ENCODE measurements at places on chromosomes 7 and 10. TPM values are rescaled to one million over a fixed set of nuclear protein-coding genes. Genes with fewer than 3 reads are reported as not detected.

DNA sequence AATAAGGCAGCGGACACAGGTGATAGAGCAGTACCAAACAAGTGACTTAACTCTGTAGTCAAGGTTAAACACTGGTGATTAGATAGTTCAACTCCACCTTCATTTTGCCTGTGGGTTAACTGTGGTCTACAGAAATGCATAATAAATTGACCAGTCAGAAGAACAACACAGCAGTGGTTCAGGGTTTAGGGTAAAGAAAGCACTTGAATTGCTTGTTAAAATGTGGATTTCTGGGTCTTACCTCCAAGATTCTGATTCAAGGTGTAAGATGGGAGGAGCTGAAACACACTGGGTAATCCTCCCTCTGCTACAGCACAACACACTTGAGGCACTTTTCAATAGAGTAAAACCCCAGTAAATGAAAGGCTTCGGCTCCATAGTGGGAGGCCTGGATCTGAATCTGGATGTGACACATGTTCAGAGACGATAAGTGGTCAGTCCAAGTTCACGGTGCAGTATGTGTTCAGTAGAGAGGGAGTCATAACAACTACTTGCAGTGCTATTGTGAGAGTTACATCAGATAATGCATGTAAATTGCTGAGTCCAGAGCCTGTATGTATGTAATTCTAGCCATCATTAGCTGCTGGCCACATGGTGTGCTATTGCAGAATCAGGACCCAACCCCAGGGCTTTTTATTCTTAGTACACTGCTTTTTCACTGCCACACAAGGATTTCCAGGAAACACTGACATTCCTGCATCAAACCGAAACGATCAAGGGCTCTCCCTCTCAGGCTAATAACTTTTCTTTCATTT lies 141.7 kb downstream of the SORCS1 start:
- no peak overlapping the region for H3K27ac ChIP-seq
- DNase-seq = no peak

GRCh38 chr10:107264742-107265141 lies 100.2 kb upstream of the SORCS1 start:
- no peak overlapping the region for H3K4me3 ChIP-seq
- H3K36me3 ChIP-seq = no peaks in the 10 kb centered on the region
- H3K4me1 ChIP-seq = no peaks in the 10 kb centered on the region

PLEKHS1 gene
- polyA plus RNA-seq = 0.08 TPM

GRCh38 chr10:35447693-35448407 lies 111.5 kb downstream of the CCNY start:
- no peak overlapping the region for H3K4me3 ChIP-seq
- H3K4me1 ChIP-seq = peaks cover 30% of the 10 kb centered on the region
- no peak overlapping the region for H3K27ac ChIP-seq
- H3K36me3 ChIP-seq = no peaks in the 10 kb centered on the region
- no peak for DNase-seq

RGR gene
- polyA plus RNA-seq = 7.3 TPM

- H3K4me1 ChIP-seq = no peaks in the 10 kb centered on the region
- DNase-seq = no peak
- H3K27me3 ChIP-seq = no peaks in the 10 kb centered on the region
- no peaks in the 10 kb centered on the region for H3K36me3 ChIP-seq
Measured at GRCh38 chr10:52679117-52679516, 93.5 kb downstream of the MBL2 start.

- no peak overlapping the region for H3K4me3 ChIP-seq
- no peaks in the 10 kb centered on the region for H3K4me1 ChIP-seq
- no peak overlapping the region for H3K27ac ChIP-seq
- H3K36me3 ChIP-seq = peaks cover 4% of the 10 kb centered on the region
- H3K27me3 ChIP-seq = no peaks in the 10 kb centered on the region
- DNase-seq = no peak
Measured at GRCh38 chr10:89590326-89590725, 54.7 kb downstream of the PANK1 start.

TUBB8 gene
- 0.43 TPM for polyA plus RNA-seq

- no peak overlapping the region for H3K4me3 ChIP-seq
- DNase-seq = no peak
- H3K27ac ChIP-seq = no peak overlapping the region
- no peaks in the 10 kb centered on the region for H3K27me3 ChIP-seq
Measured at GRCh38 chr7:15749631-15750030, 63.1 kb upstream of the MEOX2 start.

- DNase-seq = no peak
- H3K36me3 ChIP-seq = no peaks in the 10 kb centered on the region
- H3K27ac ChIP-seq = no peak overlapping the region
- H3K4me1 ChIP-seq = peaks cover 38% of the 10 kb centered on the region
- H3K4me3 ChIP-seq = no peak overlapping the region
Measured at GRCh38 chr10:86180861-86181260, 185.7 kb downstream of the GRID1 start.

DNA sequence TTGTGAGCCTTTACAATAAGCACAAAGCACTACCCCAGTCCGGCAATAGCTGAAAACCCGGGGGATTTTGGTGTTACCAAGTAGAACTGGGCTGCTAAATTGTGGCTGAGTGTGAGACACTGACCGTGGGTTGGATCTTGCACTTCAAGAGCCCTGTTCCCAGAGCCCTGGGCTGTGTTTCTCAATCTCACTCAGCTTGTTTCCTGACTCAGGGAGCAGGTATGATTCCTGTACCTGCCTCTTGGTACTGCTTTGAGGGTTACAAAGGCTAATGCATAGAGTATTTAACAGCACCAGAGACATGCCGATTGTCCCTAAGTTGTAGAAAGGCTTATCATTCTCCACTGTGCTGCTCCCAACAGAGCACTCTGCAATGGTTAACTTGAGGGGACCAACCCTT lies 134.6 kb downstream of the TEX36 start:
- H3K27ac ChIP-seq = no peak overlapping the region
- no peaks in the 10 kb centered on the region for H3K27me3 ChIP-seq
- H3K4me3 ChIP-seq = no peak overlapping the region
- DNase-seq = no peak
- H3K36me3 ChIP-seq = no peaks in the 10 kb centered on the region

FAM25A gene
- polyA plus RNA-seq = not detected

RADIL gene
- polyA plus RNA-seq = 18.9 TPM

GRCh38 chr7:38248069-38248567 lies 25.3 kb downstream of the TARP start:
- H3K27ac ChIP-seq = no peak overlapping the region
- no peak for DNase-seq
- no peaks in the 10 kb centered on the region for H3K4me1 ChIP-seq
- H3K4me3 ChIP-seq = no peak overlapping the region

- peaks cover 38% of the 10 kb centered on the region for H3K36me3 ChIP-seq
- no peaks in the 10 kb centered on the region for H3K27me3 ChIP-seq
- no peak overlapping the region for H3K27ac ChIP-seq
- no peak for DNase-seq
- H3K4me3 ChIP-seq = no peak overlapping the region
Measured at GRCh38 chr10:69404786-69405185, 11.9 kb downstream of the TACR2 start.

ACSM6 gene
- 0.14 TPM for polyA plus RNA-seq

DNA sequence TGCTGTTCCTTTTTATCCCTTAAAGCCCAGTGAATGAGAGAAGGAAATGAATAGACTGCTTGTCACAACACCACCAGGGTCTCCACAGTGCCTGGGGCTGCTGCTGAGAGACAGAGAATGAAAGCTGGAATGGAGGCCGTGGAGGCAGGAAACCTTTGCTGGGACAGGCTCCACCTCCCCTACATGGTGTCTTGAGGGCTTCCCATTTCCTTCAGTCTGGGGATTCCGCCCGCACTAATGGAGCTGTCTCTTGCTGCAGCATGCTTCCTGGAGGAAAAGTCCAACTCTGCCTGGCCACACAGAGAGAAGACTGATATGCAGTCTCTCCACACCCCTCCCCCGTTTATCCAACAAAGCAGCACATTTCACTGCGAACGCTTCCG lies 54.5 kb downstream of the LRRC4 start:
- H3K4me3 ChIP-seq = no peak overlapping the region
- no peaks in the 10 kb centered on the region for H3K27me3 ChIP-seq
- H3K4me1 ChIP-seq = peaks cover 37% of the 10 kb centered on the region

DNA sequence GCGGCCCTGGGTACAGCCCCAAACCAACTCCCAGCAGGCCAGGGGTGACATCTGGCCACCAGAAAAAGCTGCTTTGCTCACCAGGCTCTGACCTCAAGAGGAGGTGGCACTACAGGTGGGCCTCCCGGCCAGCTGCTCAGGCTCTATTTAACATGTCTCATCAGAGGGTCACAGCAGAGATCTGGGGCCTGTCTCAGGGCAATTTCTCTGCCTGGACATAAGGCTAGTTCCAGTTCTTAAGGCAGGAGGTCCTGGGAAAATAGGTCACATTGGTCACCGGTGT lies 88.6 kb downstream of the GFRA1 start:
- H3K27ac ChIP-seq = no peak overlapping the region
- DNase-seq = no peak
- no peak overlapping the region for H3K4me3 ChIP-seq
- no peaks in the 10 kb centered on the region for H3K36me3 ChIP-seq
- H3K4me1 ChIP-seq = peaks cover 17% of the 10 kb centered on the region
- H3K27me3 ChIP-seq = no peaks in the 10 kb centered on the region

GRCh38 chr10:16116404-16117304 lies 256.3 kb upstream of the MINDY3 start:
- no peak for DNase-seq
- no peaks in the 10 kb centered on the region for H3K27me3 ChIP-seq
- no peaks in the 10 kb centered on the region for H3K36me3 ChIP-seq
- H3K27ac ChIP-seq = no peak overlapping the region
- H3K4me3 ChIP-seq = no peak overlapping the region

GRCh38 chr7:134307320-134307719 lies 9.4 kb downstream of the SLC35B4 start:
- H3K4me1 ChIP-seq = no peaks in the 10 kb centered on the region
- no peak overlapping the region for H3K4me3 ChIP-seq
- H3K27me3 ChIP-seq = no peaks in the 10 kb centered on the region
- no peak overlapping the region for H3K27ac ChIP-seq
- H3K36me3 ChIP-seq = peaks cover 15% of the 10 kb centered on the region
- DNase-seq = no peak

- H3K27me3 ChIP-seq = no peaks in the 10 kb centered on the region
- H3K27ac ChIP-seq = no peak overlapping the region
- H3K36me3 ChIP-seq = peaks cover 91% of the 10 kb centered on the region
- no peak overlapping the region for H3K4me3 ChIP-seq
Measured at GRCh38 chr10:132194726-132195125, 8.0 kb downstream of the DPYSL4 start.

DNA sequence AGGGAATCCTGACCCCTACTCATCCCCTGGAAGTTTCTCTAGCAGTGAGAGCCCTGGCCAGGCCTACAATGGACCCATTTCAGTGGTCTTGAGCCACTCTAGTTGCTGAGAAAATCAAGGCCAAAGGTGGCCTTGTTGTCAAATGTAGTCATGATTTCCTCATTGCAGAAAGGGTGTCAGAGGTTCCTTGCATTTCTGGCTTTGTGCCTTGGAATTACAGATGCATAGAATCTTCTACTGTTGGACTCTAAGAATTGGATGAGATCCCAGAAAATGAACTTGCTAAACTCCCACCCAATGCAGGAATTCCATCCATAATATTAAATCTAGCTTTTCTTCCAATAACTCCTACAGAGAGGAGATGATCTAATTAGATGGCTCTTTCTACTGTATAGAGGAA lies 12.2 kb downstream of the CPA2 start:
- peaks cover 17% of the 10 kb centered on the region for H3K4me1 ChIP-seq
- H3K27me3 ChIP-seq = no peaks in the 10 kb centered on the region
- peak overlapping the region; percentile 93 for H3K27ac ChIP-seq
- DNase-seq = peak; percentile 66
- no peak overlapping the region for H3K4me3 ChIP-seq

GRCh38 chr7:35691366-35691765 lies 3.6 kb downstream of the HERPUD2 start:
- H3K4me3 ChIP-seq = no peak overlapping the region
- H3K4me1 ChIP-seq = peaks cover 20% of the 10 kb centered on the region
- H3K27me3 ChIP-seq = no peaks in the 10 kb centered on the region
- DNase-seq = no peak
- no peak overlapping the region for H3K27ac ChIP-seq

- H3K36me3 ChIP-seq = no peaks in the 10 kb centered on the region
- DNase-seq = no peak
- H3K4me1 ChIP-seq = no peaks in the 10 kb centered on the region
- H3K27ac ChIP-seq = no peak overlapping the region
- H3K27me3 ChIP-seq = no peaks in the 10 kb centered on the region
- no peak overlapping the region for H3K4me3 ChIP-seq
Measured at GRCh38 chr7:25762511-25763462, 389.2 kb upstream of the NFE2L3 start.

DNA sequence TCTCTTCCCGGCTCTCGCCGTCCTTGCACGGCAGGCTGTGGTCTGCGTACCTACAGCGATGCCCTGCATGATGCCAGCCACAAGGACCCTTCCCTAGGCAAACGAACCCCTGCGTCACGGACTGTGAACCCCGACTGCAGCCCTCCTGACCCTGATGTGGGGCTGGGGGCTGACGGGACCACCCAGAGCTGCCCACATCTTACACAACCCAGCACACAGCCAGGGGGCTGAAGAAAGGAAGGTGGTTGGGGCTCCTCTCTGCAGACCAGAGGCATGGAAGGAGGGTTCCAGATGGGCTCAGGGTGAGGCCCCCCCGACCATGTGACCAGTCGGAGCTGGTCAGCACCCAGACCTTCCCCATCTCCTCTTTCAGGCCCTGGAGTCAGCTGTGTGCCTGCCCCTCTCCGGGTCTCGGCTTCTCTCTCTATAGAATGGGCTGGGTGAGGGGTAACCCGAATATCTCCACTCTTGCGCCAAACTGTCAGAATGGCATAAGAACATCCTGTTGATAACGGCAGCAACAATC lies 41.4 kb downstream of the EBF3 start:
- no peak for DNase-seq
- H3K4me3 ChIP-seq = no peak overlapping the region
- peaks cover 26% of the 10 kb centered on the region for H3K36me3 ChIP-seq
- no peak overlapping the region for H3K27ac ChIP-seq
- H3K27me3 ChIP-seq = no peaks in the 10 kb centered on the region

DNA sequence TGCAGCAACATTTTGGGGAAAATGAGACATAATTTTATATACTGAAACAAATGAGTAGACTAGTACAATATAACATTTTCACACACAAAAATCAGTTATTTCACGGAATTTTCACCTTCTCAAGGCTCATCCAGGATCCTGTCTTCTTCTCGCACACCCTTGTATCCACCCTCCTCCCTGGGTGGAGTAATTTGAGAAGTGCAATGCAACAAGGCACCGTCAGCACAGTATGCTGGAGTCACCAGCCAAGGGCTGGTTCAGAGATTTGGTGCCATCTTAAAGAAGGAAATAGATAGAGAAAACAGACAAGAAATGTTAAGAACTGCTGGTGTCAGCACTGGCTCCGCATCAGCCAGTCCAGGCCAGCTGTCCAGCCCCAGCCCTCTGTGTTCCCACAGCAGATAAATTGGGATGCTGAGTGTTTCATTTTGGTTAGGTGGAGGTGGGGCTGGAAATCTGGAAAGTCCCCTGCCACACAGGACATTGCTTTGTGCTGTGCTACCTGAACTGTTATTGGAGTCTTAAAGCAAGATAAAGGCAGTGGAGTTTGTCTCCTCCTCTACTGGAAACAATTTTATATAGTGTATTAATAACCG lies 176.1 kb downstream of the ABCA13 start:
- no peaks in the 10 kb centered on the region for H3K4me1 ChIP-seq
- H3K27me3 ChIP-seq = no peaks in the 10 kb centered on the region
- H3K36me3 ChIP-seq = no peaks in the 10 kb centered on the region
- H3K4me3 ChIP-seq = no peak overlapping the region
- DNase-seq = no peak
- H3K27ac ChIP-seq = no peak overlapping the region

- no peak overlapping the region for H3K4me3 ChIP-seq
- H3K27me3 ChIP-seq = no peaks in the 10 kb centered on the region
- DNase-seq = no peak
Measured at GRCh38 chr7:91165006-91165845, 99.0 kb upstream of the FZD1 start.

BAMBI gene
- 42.3 TPM for polyA plus RNA-seq

POLR3A gene
- polyA plus RNA-seq = 23.4 TPM

- H3K4me1 ChIP-seq = no peaks in the 10 kb centered on the region
- no peak for DNase-seq
- H3K4me3 ChIP-seq = no peak overlapping the region
Measured at GRCh38 chr7:138126928-138127327, 50.7 kb downstream of the AKR1D1 start.

CLRN3 gene
- 0.18 TPM for polyA plus RNA-seq

Measured in spinal cord (tissue), 10 donors.